AG09319 (cell line): ENCODE measurements at places on chromosomes 4 and X.

DNA sequence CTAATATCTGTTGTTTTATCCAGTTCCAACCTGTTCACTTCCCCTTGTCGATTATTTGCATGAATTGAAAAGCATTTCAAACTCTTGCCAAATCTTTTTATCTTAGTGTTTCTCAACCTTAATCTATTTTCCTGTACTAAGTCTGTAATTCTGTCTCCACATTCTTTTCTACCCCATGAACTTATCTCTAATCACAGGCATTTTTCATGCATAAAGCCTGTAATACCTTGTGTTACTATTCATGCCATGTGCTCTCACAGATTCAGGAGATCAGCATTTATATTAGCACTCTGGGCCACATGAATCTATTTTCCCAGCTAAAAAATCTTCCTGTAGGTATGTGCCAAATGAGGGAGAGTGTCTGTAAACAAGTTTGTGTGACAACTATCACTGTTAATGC, 1360.9 kb downstream of the STIM2 start:
- no peak for DNase-seq

- no peak for DNase-seq
Observed at GRCh38 chrX:69430785-69431184, 73.3 kb upstream of the NALF2 start.

- no peak for DNase-seq
Observed at GRCh38 chrX:54865208-54865607, 55.4 kb upstream of the TRO start.

GRCh38 chrX:111687305-111687704, 6.3 kb downstream of the ALG13 start:
- no peak for DNase-seq

DNA sequence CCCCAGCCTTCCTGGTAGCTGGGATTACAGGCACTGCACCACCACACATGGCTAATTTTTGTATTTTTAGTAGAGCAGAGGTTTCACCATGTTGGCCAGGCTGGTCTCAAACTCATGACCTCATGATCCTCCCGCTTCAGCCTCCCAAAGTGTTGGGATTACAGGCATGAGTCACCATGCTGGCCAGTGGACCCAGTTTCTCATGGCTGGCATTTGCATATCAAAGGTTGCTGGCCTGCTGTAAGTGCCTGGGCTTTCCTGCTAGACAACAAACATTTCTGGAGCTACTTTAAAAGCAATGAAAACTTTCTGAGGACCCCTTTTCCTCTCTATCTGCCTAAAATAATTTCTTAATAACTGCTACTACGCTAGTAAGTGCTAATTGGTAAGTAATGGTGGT, 228.2 kb downstream of the PCDH10 start:
- no peak for DNase-seq

DNA sequence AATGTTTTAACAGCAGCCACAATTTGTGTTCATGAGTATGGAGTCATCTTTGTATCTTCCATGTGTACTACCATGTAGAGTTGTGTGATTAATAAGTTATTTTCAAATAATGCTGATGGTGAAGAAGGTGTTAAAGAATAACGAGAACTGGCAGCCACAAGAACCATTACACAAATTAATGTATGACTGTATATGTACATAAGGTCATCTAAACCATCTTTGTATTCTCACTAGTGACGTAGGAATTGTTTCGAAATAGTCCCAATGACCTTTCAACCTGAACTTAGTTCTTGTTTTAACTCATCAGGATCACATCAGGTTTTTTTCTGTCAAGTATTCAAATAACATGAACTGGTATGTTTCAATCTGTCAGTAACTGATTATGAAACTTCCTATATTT, 48.3 kb upstream of the NOCT start:
- no peak for DNase-seq

GRCh38 chrX:100695302-100695701, 36.6 kb downstream of the SYTL4 start:
- no peak for DNase-seq

DNA sequence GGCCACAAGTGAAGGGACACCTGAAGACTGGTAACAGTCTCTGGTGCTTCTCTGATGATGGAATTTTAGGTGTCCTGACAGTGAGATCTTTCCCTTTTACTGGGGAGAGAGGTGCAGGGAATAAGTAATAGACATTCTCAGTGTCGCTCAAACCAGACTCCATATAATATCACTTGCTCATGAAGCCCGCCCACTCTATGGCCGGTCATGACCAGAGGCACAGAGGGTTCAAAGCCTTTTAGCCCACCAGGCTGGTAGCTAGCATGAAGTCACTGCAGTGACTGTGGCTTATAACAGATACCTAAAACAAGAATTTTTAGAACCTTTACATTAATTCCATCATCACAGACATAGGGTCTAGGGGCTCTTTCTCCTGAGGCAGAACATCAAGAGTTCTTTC, 2.9 kb downstream of the CD40LG start:
- no peak for DNase-seq

GRCh38 chrX:9257718-9258420, 207.0 kb upstream of the TBL1X start:
- no peak for DNase-seq

- DNase-seq, result no peak
Observed at GRCh38 chrX:71615954-71616353, 2.4 kb downstream of the CXCR3 start.

- no peak for DNase-seq
Observed at GRCh38 chrX:9293051-9293496, 171.8 kb upstream of the TBL1X start.

DNA sequence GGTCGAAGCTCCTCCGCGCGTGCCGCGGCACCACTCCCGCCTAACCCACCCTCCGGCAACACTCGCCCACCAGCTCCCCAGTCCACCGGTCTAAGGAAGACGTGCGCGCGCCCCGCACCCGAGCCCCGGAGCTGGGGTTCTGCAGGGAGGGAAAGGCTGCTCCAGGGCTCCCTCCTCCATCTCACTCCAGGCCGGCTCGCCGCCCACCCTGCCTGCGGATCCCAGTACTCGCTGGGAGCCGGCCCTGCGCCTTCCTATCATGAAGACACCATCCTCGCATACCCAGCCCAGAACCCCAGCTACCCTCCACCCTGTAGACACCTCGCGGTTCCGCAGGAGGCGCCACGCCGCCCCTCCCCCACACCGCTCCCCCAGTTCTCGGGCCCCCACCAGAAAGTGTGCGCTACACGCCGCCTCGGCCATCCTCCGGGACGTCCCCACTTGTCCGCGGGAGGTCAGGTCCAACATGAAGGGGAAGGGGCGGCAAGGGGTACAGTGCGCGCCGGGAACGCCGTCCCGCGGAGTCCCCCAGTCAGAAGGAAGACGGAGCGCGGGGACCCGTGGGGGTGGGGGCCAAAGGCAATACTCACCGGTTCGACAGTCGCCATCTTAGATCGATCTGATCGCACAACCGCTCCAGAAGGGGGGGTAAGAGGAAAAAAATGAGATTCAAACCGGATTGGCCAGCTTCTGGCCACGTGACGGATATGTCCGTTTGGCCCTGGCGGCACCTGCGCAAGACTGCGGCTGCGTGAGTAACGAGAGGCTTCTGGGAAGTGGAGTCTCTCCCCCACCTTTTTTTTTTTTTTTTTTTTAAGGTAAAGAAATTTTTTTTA, at the start of gene EIF4E:
EIF4E (minus strand) TSS at position 629 of the 836 bp plus-strand sequence; CDS start at position 608, 21 bp downstream.
- peak; percentile 98 for DNase-seq

GRCh38 chr4:85787133-85787532, 312.2 kb downstream of the ARHGAP24 start:
- no peak for DNase-seq

DNA sequence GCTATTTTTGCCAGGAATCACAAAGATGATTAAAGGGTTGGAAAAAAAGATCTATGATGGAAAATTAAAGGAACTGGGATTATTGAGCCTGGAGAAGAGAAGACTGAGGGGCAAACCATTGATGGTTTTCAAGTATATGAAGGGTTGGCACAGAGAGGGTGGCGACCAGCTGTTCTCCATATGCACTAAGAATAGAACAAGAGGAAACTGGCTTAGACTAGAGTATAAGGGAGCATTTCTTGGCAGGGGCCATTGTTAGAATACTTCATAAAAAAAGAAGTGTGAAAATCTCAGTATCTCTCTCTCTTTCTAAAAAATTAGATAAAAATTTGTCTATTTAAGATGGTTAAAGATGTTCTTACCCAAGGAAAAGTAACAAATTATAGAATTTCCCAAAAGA, 75.1 kb downstream of the NPNT start:
- DNase-seq, result no peak

DNA sequence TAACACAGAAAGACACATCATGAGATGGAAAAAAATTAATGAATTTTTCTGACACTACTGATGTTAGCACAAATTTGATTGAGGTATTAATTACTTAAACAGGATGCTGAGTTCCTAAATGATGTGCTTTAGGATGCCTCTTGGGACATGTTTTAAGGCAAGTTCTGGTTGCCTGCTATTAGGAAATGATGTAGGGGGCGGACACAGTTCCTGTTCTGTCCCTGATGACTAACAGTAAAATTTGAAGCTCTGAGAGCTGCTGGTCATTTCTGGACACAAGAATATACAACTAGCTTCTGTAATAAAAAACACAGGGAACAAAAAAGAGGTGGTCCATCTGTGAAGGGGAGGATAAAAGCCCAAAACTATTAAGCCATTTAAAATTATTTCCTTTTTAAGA, 163.2 kb upstream of the ETNPPL start:
- DNase-seq, result no peak

- DNase-seq, result no peak
Observed at GRCh38 chrX:41526271-41526670, 79.1 kb downstream of the NYX start.

DNA sequence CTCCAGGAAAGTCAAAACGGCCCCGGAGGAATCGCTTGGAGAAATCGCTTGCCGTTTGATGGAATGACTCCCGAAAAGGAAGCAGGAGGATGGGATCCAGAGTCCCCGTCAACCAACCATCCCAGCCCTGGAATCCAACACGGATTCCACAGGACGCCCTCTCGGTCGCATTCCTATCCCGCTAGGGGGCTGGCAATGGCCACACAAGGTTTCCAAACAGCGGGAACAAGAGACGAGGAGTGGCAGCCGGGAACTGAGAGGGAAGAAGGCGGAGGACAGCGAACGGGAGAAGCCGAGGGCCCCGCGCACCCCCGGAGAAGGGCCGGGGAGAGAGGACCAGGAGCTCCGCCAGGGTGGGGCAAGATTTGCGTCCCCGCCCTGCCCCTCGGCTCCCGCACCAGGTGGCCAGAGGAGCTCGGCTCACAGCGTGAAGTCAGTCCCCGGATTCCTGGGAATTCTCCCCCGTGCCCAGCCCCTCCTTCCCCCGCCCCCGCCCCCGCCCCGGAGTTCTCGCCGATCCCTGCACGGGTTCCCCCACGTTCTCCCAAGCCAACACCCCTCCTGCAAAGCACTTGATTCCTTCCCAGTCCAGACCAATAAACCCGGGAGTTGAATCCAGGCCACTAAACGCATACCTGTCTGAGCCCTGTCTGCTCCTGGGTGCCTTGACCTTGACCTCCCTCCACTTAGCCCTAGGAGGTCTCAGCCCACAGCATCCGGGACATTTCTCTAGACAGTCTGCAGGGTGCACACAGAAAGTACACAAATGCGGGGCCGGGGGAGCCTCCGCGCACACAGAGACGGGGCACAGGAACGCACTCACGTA, 1.4 kb downstream of the PDZD4 start:
- no peak for DNase-seq

DNA sequence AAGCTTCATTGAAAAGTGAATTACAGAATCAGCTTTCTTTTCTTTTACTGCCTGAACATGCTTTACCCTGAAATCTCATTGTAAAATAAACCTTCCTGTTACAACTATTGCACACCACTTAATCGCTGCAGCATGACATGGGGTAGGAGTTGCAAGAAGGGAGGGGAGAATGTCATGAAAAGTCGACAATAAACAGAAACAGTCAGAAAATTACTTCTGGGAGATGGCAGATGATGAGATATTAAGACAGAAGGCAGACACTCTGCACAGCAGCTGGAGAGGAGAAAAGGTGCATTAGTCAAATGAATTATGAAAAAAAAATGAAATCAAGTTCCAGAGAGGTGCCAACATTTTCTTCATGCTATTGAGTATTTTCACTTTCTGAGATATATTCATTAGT, 287.7 kb downstream of the PCDH7 start:
- no peak for DNase-seq

GRCh38 chr4:99868126-99868596, 26.1 kb downstream of the LAMTOR3 start:
- peak; percentile 83 for DNase-seq

- DNase-seq, result no peak
Observed at GRCh38 chrX:132365490-132365889, 123.3 kb downstream of the MBNL3 start.

- no peak for DNase-seq
Observed at GRCh38 chr4:100836929-100837328, 319.1 kb upstream of the EMCN start.

- DNase-seq, result no peak
Observed at GRCh38 chrX:139448996-139449395, 81.5 kb upstream of the F9 start.

- no peak for DNase-seq
Observed at GRCh38 chr4:99934891-99935290, 11.5 kb downstream of the DNAJB14 start.

DNA sequence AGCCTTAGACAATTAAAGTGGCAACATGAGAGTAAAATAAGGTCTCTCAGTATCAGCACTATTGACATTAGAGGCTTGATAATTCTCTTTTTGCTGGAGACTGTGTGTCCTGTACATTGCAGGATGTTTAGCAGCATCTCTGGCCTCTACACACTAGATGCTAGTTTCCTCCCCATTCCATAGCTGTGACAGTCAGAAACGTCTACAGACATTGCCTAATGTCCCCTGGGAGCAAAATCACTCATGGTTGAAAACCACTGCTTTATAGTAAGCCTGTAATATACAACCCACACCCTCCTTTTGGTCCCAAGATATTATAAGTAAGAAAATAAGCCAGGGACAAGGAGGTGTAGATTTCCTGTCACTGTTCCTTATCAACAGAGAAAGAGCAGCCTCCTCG, 166.0 kb downstream of the FRMPD4 start:
- no peak for DNase-seq

GRCh38 chr4:75158451-75158850, 225.5 kb downstream of the PARM1 start:
- DNase-seq, result no peak

DNA sequence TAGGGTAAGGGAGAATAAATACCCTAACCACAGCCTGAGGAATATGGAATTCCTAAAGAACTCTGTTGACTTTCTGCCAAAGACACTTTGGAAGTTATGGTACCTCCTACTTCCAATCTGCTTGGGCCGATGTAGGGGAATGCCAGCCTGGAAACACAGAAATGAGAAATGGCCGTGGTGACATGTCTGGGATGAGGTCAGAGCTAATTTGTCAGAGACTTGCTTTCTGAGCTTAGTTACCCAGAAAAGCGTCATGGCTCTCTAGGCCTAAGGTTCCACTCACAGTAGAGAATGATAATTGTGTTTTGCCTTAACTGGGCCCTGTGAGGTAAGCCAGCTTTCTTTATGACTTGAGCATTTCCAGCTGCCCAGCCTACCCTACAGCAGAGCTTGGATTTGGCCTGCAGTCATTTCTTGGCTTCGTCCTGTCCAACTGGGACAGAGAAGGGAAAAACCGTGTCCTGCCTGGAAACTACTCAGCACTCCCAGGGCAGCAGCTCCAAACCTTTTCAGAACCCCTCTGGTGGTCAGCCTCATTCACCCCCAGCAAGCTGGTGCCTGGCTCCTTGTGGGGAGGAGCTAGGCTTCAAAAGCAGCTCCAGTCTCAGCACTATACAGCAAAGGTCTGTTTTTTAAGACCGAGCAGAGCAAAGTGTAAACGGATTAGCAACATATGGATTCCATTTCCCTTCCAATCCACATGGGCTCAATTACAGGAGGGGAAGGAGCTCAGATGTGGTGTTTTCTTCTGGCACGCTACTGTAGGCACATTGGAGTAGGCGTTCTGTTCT, 92.3 kb downstream of the RLIM start:
- DNase-seq, result peak; percentile 56
